ENCODE measurements at places on chromosomes 3 and 15.
A peak's percentile ranks its signal among the peaks of the same experiment; 100 is the strongest.

- DNase-seq, result no peak
These were observed 2.4 kb upstream of the CXCR6 start for GRCh38 chr3:45940781-45941365.

- no peak for DNase-seq
These were observed 759 bp downstream of the AMOTL2 start for GRCh38 chr3:134373271-134374104.

DNA sequence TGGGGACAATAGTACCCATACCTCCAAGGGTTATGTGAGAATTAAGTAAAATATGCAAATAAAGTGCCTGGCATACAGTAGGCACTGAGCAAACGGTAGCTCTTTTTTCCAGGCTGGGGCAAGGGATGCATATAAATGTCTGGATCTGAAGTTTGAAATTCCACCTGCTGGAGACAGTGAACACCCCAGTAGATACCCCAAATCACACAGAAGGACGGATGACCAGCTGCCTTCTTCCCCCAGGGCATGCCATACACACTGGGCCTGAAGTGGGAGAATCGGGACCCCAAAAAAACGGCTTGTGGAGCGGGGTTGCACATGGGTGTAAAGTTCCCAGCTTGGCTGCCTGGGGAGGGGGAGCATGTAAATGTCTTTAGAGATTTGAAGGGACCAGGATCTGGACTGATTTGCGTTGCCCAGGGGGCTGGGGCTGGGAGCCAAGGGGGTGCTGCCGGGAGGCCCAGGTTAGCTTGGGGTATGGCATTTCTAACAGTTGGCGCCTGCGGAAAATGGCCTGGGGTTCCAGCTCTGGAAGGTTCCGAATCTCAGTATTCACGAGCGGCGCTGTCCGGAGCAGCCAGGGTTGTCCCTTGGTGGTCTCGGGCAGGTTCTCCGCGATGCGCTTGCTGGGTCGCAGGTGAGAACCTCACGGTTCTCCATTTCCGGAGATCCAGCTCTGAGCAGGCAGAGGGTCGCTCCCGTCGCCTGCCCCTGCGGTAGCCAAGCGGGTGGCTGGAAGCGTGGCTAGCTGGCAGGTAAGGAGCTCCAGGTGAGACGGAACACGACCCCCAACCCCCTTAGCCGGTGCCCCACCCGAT is 42.6 kb upstream of the POLG start:
- no peak for DNase-seq

DNA sequence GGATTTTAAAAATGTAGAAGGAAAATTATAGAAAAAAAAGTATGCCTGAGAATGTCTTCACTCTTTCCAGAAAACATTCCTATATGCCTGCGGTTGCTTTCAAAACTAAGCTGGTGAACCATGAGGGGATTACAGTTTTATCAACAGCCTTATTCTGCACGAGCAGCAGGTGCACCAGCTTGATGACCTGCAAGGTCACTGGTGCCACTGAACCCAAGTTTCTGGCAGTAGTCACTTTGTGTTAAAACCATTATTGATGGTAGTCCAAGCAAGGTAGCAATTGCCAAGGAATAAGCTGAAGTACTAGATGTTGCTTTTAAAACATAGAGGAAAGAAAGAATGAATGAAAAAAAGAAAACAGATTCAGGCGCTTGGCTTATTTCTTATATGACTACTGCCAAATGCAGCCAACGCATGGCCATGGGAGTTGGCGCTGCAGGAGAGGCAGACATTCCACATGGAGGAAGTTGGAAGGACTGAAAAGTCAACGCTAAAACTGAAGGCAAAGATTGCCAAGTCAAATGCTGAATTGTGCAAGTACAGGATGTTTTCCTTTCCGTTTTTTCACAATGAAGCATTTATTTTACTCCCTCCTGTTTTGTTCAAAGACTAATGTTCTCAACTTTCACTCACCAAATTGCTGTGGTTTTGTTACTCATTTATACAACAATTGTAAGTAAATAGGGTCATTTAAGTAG is 601.4 kb downstream of the CADM2 start:
- DNase-seq, result no peak

GRCh38 chr3:123692041-123692440 is 107.2 kb upstream of the HACD2 start:
- DNase-seq, result no peak

DNA sequence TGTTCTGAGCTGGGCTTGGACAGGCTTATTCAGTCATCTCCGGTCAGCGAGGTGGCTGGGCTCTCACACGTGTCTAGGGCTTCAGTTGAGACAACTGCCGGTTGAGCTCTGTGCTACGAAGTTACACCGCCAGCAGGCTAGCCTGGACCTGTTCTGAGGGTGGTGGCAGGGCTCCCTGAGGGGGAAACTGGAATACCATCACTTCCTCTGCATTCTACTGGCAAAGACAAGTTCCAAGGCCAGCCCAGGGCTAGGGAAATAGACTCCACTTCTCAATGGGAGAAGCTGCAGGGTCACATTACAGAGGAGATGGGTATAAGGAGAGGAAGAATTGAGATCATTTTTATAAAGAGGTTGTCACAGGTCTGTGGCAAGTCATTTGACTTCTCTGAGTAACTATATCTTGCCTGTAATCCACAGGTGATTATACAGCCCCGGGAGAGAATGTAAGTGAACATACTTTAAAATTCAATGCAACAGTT is 106.8 kb upstream of the IL12A start:
- DNase-seq, result no peak

DNA sequence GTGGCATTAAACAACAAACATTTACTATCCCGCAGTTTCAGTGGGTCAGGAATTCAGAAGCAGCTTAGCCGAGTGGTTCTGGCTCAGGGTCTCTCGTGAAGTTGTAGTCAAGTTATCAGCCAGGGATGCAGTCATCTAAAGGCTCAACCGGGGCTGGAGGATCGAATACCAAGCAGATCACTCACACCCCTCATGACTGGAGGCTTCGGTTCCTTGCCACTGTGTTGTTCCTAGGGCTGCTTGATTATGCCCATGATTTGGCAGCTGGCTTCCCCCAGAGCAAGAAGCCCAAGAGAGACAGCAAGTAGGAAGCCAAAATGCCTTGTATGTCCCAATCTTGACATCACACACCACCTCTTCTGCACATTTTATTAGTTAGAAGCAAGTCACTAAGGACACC is 33.9 kb upstream of the CDCP1 start:
- DNase-seq, result no peak

DNA sequence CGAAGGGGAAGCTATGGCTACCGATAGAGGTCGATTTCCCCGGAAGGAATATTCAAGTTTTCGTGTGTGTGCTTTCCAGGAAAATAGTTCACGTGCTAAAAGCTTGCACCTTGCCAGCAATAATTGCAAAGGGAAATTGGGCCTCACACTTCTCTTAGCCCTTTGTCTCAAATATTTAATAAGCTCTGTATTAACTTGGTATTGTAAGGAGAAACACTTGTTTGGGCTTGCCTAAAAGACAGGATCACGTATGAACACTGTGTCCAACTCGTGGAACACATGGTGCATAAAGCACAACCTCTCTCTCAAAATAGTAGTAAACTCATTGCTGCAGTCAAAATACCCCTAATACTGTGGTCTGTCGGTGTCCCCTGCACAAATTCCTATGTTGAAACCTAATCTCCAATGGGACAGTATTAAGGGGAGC is 352 bp upstream of the TMF1 start:
- no peak for DNase-seq

GRCh38 chr3:114380233-114380651 is 86.4 kb downstream of the TIGIT start:
- DNase-seq, result no peak

DNA sequence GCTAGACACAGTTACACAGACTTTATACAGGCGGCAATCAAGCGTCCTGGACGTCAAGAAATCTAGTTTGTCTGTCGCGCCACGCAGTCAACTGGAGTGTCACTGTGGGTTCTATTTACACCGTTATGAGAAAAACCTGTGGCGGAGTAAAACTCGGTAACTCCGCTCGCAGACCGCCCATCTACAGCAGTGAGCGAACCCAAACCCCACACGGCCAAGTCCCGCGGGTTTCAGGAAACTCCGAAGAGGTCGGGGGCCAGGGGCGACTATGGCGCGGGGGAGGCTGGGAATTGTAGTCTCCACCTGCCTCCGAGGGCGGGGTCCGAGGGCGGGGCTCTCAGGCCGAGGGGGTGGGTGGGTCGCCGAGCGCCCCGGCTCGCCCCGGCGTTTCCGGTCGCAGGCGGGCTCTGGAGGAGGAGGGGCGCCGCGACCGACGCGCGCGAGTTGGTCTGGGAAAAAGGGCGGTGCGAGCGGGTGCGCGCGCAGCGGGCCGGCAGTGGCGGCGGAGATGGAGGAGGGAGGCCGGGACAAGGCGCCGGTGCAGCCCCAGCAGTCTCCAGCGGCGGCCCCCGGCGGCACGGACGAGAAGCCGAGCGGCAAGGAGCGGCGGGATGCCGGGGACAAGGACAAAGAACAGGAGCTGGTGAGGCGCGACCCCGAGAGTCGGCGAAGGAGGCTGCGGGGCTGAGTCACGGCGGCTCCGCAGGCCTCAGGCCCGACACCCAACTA is at the start of gene PSMD2:
Gene PSMD2, plus strand, starts transcription at position 483 of the 729 bp plus-strand sequence. Its CDS starts 26 bp downstream, at position 509.
- DNase-seq, result peak; percentile 86

DNA sequence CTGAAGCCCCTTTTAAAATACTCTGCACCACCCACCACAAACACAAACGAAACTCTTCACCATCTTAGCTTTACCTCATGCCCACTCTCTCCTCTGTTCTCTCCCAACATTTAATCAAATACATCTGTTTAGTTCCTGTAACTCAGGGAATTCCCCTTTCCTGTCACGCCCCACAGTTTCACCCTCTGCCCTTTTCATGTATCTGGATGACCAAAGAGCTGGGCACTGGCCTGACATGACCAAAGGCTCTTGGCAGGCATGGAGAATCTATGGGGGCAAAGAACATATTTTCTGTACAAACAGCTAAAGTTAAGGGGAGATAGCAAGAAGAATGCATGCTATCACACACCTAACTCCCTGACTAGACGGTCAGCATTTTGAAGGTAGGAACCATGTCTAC is 270.0 kb downstream of the TBL1XR1 start:
- no peak for DNase-seq

DNA sequence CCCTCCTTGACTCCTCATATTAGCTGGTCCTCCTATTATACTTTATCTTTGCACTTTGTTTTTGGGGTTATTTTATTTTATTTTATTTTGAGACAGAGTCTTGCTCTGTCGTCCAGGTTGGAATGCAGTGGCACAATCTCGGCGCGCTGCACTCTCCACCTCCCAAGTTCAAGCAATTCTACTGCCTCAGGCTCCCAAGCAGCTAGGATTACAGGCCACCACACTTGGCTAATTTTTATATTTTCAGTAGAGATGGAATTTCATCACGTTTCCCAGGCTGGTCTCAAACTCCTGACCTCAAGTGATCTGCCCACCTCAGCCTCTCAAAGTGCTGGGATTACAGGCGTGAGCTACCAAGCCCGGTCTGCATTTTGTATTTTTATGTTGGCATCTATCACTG is 126.7 kb downstream of the FOXB1 start:
- no peak for DNase-seq

- no peak for DNase-seq
These were observed 39.4 kb downstream of the CMC1 start for GRCh38 chr3:28280781-28281180.

DNA sequence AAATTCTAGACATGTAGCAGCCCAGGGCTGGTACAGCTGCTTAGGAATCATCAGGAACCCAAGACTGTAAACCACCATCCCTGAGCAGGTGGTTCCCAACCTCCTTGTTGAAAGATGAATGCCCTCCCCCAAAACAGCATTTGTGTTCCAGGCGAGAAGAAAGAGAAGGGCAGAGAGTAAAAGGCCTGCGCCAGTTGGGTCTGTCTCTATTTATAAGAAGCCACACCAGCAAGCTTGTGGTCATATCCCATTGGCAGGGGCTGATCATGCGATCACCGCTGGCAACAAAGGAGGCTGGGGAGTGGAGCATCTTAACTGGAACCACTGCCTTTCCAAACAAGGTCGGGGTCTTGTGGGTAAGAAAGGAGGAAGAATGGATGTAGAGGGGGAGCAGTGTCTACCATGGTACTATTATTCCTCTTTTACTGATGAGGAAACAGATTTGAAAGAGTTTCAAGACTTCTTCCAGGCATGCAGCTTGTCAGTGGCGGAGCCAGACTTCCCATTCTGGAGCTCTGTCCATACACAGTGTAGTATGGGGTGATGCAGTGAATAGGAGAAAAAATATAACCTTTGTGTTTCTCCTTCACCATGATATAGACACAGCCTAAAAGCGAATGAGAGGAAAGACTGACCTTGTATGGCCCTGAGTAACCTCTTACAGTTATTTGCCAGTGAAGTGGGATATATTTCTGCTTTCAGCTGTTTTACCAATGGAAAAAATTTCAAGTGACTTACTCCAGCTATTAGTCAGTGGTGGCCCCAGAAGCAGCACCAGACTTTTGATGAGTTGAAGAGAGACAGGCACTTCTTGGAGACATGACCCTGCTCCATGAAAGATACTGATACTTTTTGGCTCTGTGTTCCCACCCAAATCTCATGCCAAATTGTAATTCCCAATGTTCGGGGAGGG is 222.6 kb downstream of the ABHD5 start:
- DNase-seq, result no peak

GRCh38 chr3:30596152-30596551 is 10.2 kb upstream of the TGFBR2 start:
- DNase-seq, result no peak

DNA sequence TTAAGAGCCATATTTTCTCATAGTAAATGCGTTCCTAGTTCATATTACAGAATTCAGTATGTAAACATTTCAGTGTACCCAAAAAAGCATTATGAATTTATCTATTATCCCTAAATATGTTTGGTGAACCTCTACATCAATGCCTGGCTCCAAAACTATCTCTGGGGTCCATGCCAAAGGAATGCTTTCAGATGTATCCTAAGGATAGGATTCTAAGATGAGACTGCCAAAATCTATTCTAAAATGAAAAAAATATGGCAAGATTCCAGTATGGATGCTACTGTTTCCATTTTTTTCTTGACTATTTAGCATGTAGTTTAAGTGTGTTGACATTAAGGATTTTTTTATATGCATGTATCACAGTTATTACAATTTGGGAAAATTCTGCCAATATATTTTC is 18.8 kb downstream of the EIF5A2 start:
- no peak for DNase-seq

GRCh38 chr3:45566951-45567411 is 27.6 kb upstream of the LIMD1 start:
- DNase-seq, result no peak

GRCh38 chr3:77456906-77457305 is 417.0 kb downstream of the ROBO2 start:
- DNase-seq, result no peak

GRCh38 chr15:98614681-98615080 is 33.7 kb upstream of the IGF1R start:
- DNase-seq, result no peak

- no peak for DNase-seq
These were observed 60.0 kb downstream of the ST6GAL1 start for GRCh38 chr3:186990277-186990676.

- DNase-seq, result no peak
These were observed 177.8 kb downstream of the WNT5A start for GRCh38 chr3:55309336-55309735.

Measured in cortex of kidney (tissue), 1 donor.